ENCODE measurements at places on chromosomes 5 and 9.

GRCh38 chr5:132180134-132180745, 47.4 kb downstream of the P4HA2 start:
- DNase-seq = peak; percentile 90

GRCh38 chr5:15983392-15983791, 196.2 kb downstream of the MARCHF11 start:
- DNase-seq = peak; percentile 72

GRCh38 chr5:55063899-55064298, 38.5 kb upstream of the GZMA start:
- no peak for DNase-seq

DNA sequence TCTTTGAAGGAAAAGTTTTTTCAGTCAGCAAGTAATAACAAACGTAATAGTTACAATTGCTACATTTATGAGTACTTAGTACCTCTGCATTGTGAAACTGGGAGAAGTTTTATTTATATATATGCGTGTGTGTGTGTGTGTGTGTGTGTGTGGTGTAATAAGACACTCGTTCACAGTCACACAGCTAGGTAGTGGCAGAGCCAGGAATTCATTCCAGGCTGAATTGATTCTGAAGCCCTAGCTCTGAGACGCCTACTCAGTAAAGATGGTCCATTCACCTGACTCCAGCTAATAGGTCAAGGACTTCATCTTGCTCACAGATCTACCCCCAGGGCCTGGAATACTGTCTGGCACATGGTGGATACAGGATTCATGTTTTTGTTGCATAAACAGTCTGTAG, 13.6 kb upstream of the CAST start:
- no peak for DNase-seq

- DNase-seq = no peak
These were observed 843.3 kb upstream of the CDH10 start for GRCh38 chr5:25488119-25488518.

DNA sequence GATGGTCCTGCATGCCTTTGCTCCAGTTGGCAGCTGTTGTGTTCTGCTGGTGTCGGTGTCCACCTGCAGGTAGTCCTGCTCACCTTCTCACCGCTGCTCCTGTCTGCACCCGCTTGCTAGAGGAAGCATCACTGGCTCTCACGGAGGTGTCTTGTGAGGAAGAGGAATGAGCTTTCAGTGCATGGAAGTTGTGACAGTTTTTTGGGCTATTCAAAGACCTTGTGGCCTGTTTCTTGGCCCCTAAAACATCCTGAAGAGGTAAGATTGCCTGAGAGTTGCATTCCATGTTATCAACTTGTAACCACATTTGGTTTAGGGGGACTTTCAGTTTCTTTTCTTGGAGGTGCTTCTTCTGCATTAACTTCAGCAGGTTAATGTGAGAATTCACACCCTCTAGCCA, 85.6 kb downstream of the MACROH2A1 start:
- peak; percentile 40 for DNase-seq

- DNase-seq = no peak
These were observed 10.3 kb upstream of the PRUNE2 start for GRCh38 chr9:76916231-76916630.

DNA sequence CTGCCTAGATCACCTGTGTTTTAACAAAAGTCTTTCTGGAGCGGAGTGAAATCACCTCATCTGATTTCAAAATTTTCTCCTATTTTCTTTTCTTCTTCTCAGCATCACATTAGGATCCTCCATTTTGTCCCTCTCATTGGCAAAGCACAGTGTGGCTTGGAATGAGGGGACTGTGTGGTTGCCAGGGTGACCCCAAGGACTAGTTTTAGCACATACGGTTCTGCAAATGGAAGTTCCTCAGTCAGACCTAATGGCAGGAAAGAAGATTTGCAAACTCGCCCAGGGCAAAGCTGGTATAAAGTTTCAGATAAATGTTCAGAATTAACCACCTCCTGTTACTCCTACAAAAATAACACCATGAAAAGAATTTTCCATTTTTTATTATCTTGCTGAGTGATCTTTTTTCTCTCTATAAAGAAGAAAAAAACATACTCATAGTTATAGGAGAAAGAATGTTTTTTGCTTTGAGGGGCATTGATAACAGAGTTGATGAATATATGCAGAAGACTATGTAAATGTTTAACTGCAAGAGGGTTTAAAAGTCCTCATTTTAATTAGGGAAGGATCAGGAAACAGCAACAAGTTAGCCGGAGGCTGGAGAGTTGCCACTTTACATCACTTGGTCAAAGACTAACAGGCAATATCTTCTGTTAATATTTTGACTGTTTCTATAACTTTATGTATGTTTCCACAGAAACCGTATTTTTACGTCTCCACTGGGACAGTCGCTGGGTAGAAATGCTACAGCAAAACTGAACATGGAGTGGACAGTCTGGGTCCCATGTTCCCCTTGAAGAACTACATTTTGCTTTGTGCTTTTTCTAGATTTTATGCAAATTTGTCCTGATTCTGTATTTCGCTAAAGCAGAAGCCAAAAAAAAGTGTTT, 257.8 kb downstream of the NR2F1-AS1 start:
- no peak for DNase-seq

DNA sequence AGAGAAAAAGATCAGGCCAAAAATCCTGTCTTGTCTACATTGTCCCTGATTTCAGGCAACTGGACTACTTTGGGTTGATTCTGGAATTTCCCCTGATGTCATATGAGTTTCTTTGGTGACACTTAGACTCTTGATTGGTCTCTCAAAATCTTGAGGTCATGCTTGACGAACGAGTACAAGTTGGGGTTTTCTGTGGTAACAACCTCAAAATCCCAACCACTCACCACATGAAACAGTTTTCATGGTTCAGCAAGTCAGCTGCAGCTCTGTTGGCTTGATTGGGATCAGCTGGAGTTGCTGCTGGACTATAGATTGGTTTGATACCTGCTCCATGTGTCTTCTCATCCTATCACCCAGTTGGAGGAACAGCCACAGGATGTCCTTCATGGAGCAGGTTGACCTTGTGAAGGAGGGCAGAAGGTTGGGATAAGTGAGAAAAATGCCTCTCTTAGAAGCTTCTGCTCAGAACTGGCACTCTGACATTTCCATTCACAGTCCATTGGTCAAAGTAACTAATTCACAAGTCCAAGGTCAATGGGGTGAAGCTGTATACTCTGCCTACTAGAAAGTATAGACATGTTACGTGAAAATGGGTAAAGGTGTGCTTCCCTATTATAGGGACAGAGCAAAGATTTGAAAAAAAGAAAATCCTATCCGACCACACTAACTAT, 284.5 kb downstream of the SH3GL2 start:
- DNase-seq = no peak

GRCh38 chr5:3265131-3265885, 330.3 kb upstream of the IRX1 start:
- no peak for DNase-seq

- no peak for DNase-seq
These were observed 64.7 kb downstream of the STK10 start for GRCh38 chr5:172123269-172123692.

- no peak for DNase-seq
These were observed 67.0 kb upstream of the TGFBR1 start for GRCh38 chr9:99037769-99038483.

GRCh38 chr9:89498852-89499480, 1.1 kb upstream of the SEMA4D start:
- DNase-seq = peak; percentile 73

- peak; percentile 40 for DNase-seq
These were observed 724 bp downstream of the MACROH2A1 start for GRCh38 chr5:135398160-135398854.

DNA sequence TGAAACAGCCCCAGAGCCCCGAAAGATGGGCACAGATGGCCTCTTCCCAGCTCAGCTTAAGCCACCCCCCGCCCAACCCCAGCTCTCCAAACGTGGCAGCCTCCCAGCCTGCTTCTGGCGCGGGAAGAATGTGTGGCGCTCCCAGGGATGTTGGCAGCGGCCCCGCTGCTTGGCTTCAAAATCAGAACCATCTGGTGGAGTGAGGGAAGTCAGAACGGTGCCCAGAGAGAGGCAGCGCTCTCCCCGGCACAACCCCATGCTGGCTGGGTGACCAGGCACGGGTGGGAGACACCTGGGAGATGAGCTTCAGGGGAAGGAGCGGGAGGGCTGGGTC, 72.7 kb upstream of the ORM1 start:
- DNase-seq = no peak

DNA sequence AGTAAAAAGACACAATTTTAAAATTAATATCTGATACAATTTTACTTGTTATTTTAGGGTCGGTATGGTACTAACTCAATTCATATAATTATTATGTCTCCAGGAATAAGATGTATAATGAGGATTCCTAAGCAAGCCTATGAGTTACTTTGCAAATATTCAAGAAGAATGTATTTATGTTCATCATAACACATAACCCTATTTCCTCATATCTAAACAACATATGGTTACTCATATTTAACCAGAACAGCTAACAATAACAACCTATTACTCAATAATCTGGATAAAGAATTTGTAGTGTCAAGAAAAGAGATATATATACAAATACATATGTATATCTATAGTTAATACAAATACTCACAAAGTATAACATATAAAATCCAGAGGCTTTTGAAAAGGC, 285.9 kb downstream of the ARL15 start:
- no peak for DNase-seq

DNA sequence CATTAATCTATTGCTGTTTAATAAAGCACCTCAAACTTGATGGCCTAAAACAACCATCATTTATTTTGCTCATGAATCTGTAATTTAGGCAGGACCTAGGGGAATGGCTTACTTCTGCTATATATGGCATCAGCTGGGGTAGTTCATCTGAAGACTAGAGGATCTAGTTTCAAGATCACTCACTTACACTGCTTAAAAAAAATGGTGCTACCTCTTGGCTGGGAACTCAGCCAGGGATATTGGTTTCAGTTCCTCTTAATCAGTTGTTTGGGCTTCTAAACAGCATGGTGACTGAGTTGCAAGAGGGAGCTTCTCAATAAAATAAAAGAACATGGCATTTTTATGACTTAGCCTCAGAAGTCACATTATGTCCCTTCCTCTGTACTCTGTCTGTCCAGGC, 142.0 kb downstream of the FAM114A2 start:
- peak; percentile 63 for DNase-seq

- no peak for DNase-seq
These were observed 114.1 kb upstream of the DAPK1 start for GRCh38 chr9:87383344-87384150.

GRCh38 chr9:4932681-4933080, 52.4 kb upstream of the JAK2 start:
- no peak for DNase-seq

GRCh38 chr9:31519826-31520225, 864.6 kb upstream of the ACO1 start:
- DNase-seq = no peak

DNA sequence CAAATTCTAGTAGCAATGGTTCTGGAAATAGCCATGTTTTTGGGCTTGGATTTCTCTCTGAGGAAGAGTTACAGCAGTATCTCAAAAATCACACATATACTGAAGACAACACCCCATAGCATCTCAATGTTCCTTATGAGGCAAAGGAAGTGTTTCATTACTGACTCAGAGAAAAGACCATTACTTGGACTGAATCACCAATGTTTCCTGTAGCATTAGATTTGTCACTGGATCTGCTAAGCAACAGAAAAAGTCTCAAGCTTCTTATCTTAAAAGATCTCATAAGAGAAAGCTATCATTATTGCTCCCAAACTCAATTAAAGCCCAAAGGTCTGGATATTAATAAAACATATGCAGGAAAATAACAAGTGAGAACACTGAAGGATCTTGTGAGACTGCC, 272.4 kb downstream of the ADAMTS6 start:
- no peak for DNase-seq

GRCh38 chr5:172548311-172548731, 92.7 kb upstream of the NEURL1B start:
- no peak for DNase-seq

DNA sequence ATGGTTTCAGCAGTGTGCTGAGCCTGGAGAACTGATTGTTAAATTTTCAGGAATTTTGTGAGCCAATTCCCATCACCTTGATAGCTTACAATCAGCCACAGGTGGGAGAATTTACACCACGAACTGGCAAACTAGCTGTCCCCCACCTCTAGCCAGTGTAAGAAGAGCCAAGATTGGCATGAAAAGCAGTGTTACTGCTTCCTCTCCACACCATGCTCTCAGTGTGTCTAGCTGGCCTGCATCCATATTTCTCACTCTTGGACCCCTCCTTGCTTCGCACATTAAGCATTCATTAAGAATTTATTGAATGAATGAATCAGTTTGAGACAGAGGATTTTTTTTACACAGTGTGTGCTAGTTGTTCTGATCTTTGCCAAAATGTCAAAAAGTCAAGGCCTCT, 36.7 kb upstream of the MAN2A1 start:
- DNase-seq = no peak

GRCh38 chr5:27103486-27103885, 65.1 kb upstream of the CDH9 start:
- DNase-seq = no peak

- DNase-seq = no peak
These were observed 6.2 kb upstream of the ORM1 start for GRCh38 chr9:114316605-114317230.

GRCh38 chr9:23590276-23591000, 235.6 kb downstream of the ELAVL2 start:
- peak; percentile 99 for DNase-seq

DNA sequence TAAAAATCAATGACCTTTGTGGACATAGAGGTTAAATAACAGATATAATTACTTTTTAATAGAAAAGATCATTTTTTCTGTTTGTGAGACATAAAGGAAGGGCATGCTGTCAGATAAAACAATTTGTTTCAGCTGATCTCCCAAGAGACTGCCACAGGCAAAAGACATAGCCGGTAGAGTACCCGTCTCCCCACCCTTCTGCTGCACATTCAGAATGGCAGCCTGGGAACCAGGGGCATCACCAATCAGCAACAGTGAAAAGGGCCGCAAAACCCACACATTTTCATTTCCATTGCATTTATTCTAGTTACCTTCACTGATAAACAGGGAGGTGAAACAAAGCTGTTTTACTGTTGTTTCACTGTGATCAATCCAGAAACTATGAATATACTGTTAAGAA, 357.7 kb downstream of the ARRDC3 start:
- no peak for DNase-seq
